ENCODE measurements at places on chromosomes 2 and 18. TPM values are rescaled to one million over a fixed set of nuclear protein-coding genes. Genes with fewer than 3 reads are reported as not detected.

DNA sequence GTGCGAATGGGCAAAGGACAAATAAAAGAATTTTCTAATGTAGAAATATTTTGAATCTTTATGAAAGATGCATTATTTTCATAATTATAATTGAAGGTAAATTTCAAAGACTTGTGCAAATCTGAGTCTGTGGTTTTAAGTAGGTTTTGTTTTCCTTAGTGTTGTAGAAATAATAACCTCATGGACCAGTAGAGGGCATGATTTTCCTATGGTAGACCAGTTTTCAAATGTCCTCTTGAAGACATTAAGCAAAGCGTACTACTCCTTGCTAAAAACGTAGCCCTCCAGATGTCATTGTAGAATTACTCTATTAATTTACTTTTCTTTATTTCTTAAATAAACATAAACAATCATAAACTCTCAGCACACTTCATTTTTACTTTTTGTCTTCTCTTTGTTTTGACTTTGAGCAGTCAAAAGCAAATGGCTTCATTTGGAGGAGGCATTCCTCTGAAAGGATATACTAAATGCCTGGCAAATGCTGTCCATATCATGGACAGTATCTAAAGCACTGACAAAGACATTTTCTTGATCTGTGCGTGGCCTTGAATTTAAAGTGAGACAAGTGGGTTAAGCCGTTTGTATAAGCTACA lies 85.8 kb upstream of the FAM237A start:
- no peak overlapping the region for H3K27ac ChIP-seq
- H3K36me3 ChIP-seq, result no peaks in the 10 kb centered on the region
- H3K4me3 ChIP-seq, result no peak overlapping the region
- no peaks in the 10 kb centered on the region for H3K27me3 ChIP-seq

GRCh38 chr18:3595369-3596273 lies 145.6 kb downstream of the TGIF1 start:
- no peaks in the 10 kb centered on the region for H3K27me3 ChIP-seq
- H3K4me3 ChIP-seq, result peak overlapping the region; percentile 43
- peak overlapping the region; percentile 96 for H3K27ac ChIP-seq
- peaks cover 49% of the 10 kb centered on the region for H3K4me1 ChIP-seq
- H3K36me3 ChIP-seq, result peaks cover 4% of the 10 kb centered on the region

The ANKRD29 gene
- not detected for total RNA-seq

The RAB6C gene
- not detected for total RNA-seq

All from B cell (primary cell).